ENCODE measurements at places on chromosomes 7 and 10.

- no peak for DNase-seq
Observed at GRCh38 chr10:69957886-69958555, 94.6 kb upstream of the MACROH2A2 start.

DNA sequence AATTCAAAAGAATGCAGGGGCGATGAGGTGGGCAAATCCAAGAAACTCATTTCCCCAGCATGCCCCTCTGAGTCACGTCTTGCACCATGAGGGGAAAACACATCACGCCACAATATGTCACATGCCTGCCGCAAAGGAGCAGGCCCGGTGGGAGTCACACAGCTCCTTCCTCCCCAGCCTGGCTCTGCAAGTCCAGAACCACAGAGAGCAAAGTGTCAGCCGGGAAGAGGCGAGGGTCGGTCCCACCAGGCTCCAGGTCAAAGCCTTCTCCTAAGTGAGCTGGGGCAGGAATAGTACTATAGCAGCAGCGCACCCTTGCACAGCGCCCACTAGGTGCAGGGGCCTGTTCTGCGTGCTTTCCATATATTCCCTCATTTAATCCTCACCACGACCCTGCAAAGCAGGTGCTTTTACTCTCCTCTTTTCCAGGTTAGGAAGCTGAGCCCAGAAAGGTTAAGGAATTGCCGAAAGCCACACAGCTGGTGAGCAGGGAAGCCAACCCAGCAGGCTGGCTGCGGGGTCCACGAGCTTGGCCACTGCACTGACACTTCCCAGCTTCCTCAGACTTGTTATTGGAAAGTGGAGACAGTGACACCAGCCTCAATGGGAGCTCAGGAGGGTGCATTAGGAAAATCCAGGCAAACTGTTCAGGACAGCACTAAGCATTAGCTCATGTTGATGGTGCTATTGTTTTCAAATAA is 94.0 kb upstream of the ZMIZ1 start:
- DNase-seq = peak; percentile 92

DNA sequence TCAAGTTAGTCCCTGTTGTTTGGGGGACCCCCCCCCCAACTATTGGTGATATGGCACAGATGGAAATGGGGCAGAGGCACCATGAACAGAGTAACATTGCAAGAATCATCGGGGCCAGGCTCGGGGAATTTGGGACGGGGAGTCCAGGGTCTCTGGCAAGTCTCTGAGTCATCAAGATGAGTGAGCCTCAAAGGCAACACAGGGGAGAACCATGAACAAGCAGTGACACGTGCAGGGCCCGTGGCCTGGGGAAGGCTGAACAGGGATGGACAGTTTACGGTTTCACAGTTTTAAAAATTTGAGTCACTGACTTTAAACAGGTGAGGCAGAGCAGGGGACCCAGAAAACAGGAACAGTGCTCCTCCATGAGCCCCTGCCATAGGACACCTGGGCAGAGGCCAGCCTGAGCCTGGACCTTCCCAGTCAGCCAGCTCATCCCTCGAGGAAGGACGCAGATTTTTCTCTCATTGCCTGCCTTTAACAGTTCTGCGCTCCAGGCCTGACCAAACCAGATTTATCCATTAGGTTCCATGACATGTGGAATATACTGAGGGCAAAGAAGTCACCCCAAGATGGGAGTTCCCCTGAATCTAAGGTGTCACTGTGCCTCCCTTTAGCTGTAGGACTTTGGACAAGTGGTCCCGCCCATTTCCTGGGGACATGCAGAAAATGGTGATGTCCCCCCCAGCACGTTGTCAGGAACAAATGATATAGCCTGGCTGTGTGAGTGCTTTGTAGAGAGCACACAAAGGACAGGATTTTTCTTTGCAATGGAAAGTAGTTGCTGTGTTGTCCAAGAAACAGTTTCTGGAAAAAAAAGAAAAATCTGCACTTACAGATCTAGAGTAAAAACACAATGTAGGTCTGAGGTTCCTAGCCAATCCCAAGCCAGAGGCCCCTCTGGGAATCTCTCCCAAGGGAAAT is 23.8 kb downstream of the CHST15 start:
- no peak for DNase-seq

DNA sequence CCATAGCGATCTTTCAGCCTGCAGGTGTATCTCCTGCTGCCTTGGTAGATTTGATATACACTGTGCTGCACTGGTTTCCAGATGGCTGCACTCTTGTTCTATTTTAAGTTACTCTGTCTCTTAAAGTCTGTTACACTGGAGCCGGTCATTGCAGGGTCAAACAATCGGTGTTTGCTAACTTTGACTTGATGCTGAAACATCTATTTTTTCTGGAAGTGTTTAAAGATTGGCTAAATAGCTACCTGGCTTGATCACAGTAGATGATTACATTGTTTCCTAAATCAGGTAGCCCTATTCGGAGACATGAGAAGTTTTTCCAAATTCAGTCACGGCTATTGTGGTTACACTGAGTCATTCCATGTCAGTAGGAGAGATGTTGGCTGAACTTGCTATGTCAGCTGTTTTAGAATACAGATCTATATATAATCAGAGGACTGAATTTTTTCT is 574.8 kb downstream of the ETV1 start:
- DNase-seq = no peak

DNA sequence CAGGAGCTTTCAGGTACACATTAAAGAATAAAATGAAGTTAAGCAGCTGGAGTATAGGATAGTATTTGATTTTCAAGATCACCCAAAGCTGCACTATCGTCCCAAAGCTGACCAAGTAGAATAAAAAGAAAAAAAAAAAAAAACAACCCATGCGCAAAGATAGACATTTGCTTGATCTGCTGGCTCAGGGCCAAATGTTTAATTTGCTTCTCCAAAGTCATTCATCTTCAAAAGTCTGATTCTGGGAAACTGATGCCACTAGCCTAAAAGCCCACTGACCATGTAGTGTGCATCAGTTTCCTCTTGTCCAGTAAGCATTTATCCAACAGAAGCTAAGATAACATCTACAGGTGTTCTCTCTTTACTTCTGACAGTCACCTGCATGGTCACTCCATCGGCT is 14.5 kb downstream of the MEST start:
- no peak for DNase-seq

GRCh38 chr7:73567846-73568685 is 10.3 kb downstream of the TBL2 start:
- no peak for DNase-seq
